ENCODE measurements at places on chromosomes 1 and 21. TPM values are rescaled to one million over a fixed set of nuclear protein-coding genes. Genes with fewer than 3 reads are reported as not detected.

CACNA1E gene
- total RNA-seq = not detected

NTNG1 gene
- total RNA-seq = 0.64 TPM

FCRL2 gene
- not detected for total RNA-seq

SELE gene
- total RNA-seq = not detected

PIP5K1A gene
- 43.2 TPM for total RNA-seq

SLC22A15 gene
- 0.32 TPM for total RNA-seq

DCDC2B gene
- total RNA-seq = not detected

RPTN gene
- not detected for total RNA-seq

OLIG2 gene
- not detected for total RNA-seq

SPATA45 gene
- not detected for total RNA-seq

LINGO4 gene
- not detected for total RNA-seq

HTR6 gene
- not detected for total RNA-seq
